ENCODE measurements at places on chromosomes 1 and 21. TPM values are rescaled to one million over a fixed set of nuclear protein-coding genes. Genes with fewer than 3 reads are reported as not detected.

GRCh38 chr1:16155537-16156410 is at the start of gene EPHA2:
EPHA2 (minus strand) TSS chr1:16156069; CDS start chr1:16155932, 137 bp downstream.
- no peak for DNase-seq

GRCh38 chr1:19112891-19113696 is 97.0 kb downstream of the UBR4 start:
- DNase-seq: no peak

DNA sequence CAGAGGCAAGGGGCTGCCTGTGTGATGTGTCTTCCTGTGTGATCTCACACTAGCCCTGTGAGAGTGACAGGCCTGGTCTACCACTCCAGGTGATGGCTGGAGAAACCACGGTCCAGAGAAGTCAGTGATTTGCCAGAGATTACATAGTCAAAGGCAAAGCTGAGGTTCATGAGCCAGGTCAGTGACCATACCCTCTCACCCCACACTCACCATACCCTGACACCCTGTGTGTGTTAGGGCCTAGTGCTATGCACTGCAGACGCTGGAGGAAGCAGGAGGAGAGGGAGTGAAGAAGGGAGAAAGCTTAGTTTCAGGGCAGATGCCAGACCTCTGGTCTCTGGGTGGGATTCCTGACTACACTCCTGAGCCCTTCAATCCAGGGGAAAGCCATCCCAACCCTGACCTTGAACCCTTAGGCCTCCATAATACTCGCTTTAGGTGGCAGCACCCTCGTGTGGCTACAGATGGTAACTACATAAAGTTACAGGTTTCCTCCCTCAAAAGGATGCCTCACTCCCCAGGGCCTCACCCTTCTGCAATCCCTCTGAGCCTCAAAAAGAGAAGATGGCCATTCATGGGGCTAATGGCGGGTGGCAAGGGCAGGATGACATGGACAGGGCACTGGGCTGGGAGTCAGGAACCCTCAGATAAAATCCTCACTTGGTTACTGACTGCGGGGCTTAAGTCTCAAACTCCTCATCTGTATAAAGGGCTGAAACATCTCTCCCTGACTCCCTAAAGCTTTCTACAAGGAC is 20.8 kb upstream of the SDC3 start:
- DNase-seq: no peak

CHI3L2 gene
- 190 TPM for polyA plus RNA-seq

DNA sequence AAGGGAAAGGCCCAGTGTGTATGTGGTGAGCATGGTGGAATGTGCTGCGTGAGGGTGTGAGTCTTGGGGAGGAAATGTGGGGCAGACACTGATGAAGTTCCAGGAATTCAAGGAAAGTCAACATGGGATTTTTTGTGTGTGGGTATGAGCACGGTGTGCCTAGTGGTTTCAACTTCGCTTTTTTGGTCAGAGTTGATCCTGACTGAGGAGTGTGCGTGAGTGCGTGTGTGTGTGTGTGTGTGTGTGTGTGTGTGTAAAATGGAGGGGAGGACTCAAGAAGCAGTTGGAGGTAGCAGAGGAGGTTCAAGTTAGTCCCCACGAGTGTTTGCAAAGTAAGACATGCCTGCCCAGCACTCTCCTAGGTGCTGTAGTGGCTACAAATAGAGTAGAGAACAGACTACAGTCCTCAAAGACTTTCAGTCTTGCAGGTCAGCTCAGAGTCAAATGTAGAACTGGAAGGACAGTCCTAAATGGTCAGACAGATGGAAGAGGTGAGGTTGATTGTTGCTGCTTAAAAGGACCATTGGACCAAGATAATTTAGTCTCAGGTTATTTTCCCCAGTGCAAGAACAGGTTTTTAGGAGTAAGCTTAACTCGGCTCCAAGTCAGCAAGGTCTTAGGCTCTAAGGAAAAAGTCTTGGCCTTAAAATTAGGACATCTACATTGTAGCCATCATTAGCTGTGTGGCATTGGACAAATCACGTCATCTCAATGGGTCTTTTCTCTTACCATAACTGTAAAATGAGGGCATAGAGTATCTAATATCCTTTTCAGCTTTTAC is 25.0 kb downstream of the SLAMF1 start:
- DNase-seq: no peak

GRCh38 chr1:181947441-181947840 is 114.1 kb downstream of the ZNF648 start:
- DNase-seq: no peak

DNA sequence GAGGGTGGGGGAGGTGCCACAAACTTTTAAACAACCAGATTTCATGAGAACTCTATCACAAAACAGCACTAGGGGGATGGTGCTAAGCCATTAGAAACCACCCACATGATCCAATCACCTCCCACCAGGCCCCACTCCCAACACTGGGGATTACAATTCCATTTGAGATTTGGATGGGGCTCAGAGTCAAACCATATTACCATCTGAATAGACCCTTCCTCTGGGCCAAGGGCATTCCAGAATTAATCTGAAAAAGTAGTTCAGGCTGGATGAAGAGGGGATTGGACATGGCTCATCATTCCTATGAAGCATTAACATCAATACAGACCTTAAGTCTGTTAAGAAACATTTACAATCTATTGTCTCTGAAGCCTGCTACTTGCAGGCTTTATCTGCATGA is 149.9 kb upstream of the DNAH14 start:
- DNase-seq: no peak

KPRP gene
- polyA plus RNA-seq: 0.21 TPM

GJB3 gene
- polyA plus RNA-seq: 4.5 TPM

GRCh38 chr1:113792471-113792870 is 19.8 kb downstream of the RSBN1 start:
- DNase-seq: no peak

DNA sequence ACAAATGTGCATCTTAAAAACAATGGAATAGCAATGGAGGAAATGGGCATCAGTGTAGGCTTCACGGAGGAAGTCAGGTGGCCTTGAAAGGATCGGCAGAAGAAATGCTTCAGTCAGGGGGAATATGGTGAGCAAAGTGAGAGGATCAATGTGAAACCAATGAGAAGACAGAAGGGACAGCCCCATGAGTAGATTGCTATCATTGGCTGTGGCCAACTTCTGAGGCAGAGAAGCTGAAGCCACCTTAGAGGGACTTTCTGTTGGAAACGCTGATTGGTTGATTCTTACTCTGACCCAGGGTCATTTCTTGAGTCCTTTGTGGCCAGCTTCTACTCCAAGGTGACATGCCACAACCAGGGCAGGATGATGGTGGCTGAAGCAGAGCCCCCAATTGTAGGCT is 130.7 kb upstream of the ZNF648 start:
- DNase-seq: no peak

DNA sequence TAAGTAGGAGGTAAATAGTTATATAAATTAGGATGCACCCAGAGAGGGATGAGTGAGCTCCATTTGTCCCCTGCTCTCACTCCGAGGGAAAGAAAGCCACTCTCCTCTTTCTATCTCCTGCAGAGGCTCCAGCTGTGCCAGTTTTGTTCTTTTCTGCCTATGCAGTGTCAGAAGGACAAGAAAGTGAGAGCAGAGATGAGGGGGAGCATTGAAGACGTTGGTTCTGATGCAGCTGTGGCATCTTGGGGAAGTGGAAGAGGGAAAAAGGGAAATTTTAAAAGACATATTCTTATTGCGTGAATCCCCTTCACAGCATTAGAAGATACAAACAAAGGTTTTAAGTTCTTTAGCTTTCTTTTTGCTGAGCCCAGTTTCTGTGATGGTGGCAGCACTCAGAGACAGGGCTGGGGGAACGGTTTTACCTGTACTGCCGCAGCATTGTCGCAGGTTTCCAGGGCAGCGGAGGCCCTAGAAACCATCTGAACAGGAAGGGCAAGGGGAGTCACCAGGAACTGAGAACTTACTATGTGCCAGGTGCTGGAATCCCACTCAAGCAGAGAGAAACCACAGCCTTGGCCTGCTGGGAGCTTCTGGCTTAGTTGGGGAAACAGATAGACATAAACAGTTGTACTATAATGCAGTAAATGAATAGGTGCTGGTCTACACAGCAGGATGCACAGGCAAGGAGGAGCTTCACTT is 44.9 kb upstream of the USP24 start:
- no peak for DNase-seq

GRCh38 chr1:238088560-238089290 is 198.0 kb upstream of the ZP4 start:
- DNase-seq: no peak

ESPN gene
- polyA plus RNA-seq: 11.8 TPM

GRCh38 chr21:45324489-45325205 is 37.0 kb upstream of the POFUT2 start:
- DNase-seq: no peak

DNA sequence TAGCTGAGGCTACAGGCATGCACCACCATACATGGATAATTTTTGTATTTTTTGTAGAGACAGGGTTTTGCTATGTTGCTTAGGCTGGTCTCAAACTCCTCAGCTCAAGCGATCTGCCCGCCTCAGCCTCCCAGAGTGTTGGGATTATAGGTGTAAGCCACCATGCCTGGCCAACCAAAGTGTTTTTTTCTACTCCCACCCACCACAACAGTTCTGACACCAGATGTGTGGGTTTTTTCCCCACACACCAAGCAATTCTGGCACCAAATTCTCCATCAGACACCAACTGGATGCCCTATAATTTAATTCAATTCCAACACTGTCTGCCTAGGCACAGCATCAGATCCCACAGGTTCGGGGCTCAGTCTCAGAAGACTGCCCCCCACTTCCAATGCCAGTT is 20.6 kb upstream of the KLHDC8A start:
- DNase-seq: no peak

GRCh38 chr1:19644681-19645410 is 735 bp downstream of the NBL1 start:
- DNase-seq: no peak

ZC3H12A gene
- polyA plus RNA-seq: 11.7 TPM

SYPL2 gene
- polyA plus RNA-seq: 0.34 TPM

RIPK4 gene
- polyA plus RNA-seq: 9.3 TPM

- DNase-seq: no peak
These were observed 24.5 kb upstream of the RCSD1 start for GRCh38 chr1:167605576-167605975.
